Brain (organoid and tissue), 16 donors: ENCODE measurements at places on chromosomes 6 and 20.

DNA sequence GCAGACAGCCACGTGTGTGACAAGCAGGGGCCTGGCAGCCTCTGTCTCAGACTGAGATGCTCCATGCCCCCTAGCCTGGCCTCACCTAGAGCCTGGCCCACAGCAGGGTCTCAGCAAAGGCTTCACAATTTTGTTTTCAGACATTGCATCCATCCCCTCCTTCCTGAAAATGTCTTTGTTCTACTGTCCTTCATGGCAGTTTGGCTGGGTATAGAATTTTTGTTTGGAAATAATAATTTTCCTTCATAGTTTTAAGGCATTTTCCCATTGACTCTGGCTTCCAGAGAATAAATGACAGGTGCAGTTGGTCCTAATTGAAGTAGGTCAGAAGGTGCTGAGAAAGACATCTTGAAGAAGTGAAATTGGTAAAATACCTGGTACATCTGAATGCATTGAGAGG lies 216.2 kb downstream of the EYA2 start:
- DNase-seq: no peak

GRCh38 chr6:143375022-143375585 lies 75.4 kb downstream of the ADAT2 start:
- no peak for DNase-seq

DNA sequence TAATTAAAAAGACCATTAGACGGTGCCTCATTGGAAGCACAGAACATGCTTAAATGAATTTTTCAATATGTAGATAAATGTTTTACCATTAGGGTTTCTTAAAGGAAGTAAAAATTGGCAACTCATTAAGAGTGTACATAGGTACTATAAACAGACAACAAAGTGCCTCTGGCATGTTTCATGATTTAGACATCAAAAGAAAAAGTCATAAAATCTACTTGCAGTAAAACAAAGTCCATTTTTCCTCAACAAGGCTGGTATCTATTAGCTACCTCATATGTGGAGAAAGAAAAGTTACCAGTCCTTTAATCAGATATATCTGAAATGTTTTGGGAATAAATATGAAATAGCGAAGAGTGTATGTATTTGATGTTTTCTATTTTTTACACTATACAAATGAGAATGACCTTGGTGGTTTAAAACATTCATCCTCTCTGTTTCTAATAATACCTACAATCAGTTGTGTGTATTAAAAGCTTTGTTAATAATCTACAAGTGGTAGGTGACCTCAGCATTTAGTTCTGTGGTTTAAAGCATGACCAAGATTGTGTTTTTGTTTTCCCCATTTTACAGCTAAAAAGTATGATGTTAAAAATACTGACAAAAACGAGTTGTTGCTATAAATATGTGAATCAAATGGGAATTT lies 87.5 kb downstream of the HDGFL1 start:
- DNase-seq: no peak

DNA sequence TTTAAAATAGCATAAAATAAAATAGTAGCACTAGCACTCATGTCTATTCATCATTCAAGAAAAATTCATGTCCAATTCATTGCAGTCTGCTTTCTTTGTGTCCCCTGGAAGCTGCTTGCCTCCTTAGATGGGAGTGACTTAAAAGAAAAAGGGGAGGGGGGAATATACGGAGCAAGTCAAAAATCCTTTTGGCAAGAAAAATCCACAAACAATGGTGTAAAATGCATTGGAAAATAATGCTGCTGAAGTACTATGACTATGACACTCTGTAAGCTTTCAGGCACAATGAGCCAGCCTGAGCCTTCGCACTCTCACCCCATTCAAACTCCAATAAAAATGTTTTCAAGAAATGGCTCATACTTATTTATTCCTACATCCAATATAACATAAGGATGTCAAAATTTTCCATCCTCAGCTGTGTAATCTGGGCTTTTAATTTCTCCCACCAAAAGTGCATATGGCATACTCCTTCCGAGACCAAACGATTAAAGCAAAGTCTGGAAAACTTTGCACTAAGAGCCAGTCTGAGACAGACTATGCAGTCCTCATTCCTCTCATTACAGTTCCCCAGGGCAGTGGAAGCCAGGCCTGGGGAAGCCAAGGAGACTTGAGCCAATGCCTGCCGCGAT lies 790 bp downstream of the NEDD9 start:
- DNase-seq: no peak

DNA sequence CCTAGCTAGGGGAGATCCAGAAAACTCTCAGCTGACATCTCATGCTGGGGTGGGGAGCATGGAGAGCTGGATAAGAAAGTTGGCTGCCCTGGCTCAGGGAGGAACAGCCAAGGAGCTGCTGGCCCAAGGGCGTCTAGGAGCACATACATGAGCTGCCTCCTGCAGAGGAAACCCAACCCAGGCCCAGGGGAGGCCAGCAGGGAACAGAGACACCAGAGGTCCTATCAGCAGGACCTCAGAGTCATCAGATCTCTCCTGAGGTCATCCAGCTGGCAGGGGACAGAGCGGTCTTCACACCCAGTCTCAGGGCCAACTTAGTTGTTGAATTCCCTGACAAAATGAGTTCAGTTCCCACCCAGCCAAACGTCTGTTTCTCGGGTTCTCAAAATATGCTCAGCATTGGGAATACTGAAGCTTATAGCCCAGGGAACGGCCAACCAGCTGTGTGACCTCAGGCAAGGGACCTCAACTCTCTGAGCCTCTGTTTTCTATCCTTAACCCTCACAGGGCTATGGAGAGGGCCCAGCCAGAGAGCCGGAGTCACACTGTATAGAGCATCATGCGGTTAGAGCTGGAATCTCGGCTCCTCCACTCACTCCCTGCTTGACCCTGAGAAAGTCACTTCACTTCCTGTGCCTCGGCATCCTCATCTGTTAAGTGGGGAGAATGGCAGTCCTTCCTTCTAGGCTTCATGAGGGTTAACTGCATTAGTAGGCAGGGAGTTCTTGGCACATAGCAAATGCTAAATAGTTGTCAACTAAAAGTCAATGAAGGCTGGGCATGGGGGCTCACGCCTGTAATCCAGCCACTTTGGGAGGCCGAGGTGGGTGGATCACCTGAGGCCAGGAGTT lies 13.8 kb downstream of the ADA start:
- no peak for DNase-seq

GRCh38 chr20:13672690-13673089 lies 34.0 kb upstream of the TASP1 start:
- DNase-seq: no peak

DNA sequence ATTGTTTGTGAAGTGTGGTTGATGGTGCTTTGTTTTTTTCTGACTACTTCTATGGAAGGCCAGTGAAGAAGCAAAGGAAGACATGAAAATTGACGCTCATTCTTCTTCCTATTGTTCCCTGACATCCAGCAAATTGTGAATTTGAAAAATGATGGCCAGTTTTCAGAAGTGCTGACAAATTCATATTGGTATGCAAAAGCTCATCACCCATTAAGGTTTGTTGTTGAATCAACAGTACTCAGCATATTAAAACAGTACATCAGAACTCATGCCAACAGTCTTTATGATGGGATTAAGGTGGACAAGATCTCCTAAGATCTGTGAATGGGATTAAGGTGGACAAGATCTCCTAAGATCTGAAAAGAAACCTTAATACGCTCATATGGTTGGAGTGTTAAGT lies 1.0 kb upstream of the MTG2 start:
- no peak for DNase-seq
